WTC11 (cell line): ENCODE measurements at places on chromosomes 12 and 14.

- DNase-seq, result peak; percentile 42
These were observed 5.8 kb downstream of the PPP1R12A start for GRCh38 chr12:79929065-79929464.

GRCh38 chr12:81888106-81888740, 129.1 kb upstream of the PPFIA2 start:
- no peak for DNase-seq

DNA sequence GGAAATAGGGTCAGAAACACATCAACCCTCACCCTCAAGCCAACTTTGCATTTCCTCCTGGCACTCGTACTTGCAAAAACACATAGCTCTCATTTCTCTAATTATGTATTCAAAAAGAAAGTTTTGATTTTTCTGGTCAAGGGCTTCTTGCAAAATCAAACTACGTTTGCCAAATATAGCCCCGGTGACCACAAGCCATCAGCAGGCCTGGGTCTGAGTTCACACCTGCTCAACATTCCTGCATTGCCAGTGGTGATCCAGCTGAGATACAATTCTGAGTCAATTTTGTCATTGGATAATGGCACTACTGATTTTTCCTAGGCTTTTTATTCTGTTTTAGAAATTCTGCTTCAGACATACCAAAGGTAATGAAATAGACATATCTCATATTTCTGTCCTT, 10.7 kb upstream of the BHLHE41 start:
- no peak for DNase-seq

- no peak for DNase-seq
These were observed 79.7 kb downstream of the RFLNA start for GRCh38 chr12:124374567-124374966.

- no peak for DNase-seq
These were observed 69.2 kb downstream of the RASSF3 start for GRCh38 chr12:64679487-64680001.

GRCh38 chr12:102781117-102781516, 135.9 kb downstream of the PAH start:
- DNase-seq, result no peak

- DNase-seq, result no peak
These were observed 403.0 kb downstream of the SYT1 start for GRCh38 chr12:79267580-79267979.

DNA sequence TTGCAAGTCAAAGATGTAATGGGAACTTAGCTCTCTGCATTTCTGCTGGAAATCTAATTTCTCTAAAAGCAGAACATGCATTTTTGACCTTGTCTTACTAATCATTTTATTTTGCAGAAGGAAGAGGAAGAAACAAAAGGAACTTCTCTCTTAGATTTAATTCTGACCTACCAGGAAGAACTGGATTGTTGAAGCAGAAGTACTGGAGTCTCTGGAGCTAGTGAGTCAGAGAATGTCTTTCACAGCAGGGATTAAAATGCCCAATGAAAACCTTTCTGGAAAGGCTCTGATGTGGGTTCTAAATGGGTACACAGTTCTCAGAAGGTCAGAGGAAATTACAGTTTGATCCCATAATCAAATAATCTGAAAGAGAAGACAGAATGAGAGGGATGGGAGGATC, 70.8 kb upstream of the GNG2 start:
- no peak for DNase-seq

GRCh38 chr12:50024805-50025186, 498 bp downstream of the RACGAP1 start:
- DNase-seq, result no peak

- DNase-seq, result no peak
These were observed 14.0 kb upstream of the PCNX1 start for GRCh38 chr14:70893062-70893845.

DNA sequence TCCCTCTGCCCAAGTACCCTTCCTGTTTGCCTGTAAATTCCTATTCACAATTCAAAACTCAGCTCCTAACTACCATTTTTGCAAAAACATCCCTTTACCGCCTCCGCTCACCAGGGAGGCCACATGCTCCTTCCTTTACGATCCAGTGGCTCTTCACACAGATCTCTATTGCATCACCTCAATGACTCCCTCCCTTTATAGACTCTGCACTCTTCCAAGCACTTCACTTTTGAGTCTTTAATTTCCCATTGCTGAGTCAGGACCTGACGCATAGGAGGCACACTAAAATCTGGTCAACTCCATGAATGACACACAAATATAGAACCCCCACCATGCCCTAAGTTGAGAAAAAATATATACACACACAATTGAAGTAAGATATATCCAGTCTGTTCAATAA, 45.9 kb downstream of the PPP1R13B start:
- no peak for DNase-seq
